IPS DF 6.9 (cell line): ENCODE measurements at places on chromosomes 4 and X.
A peak's percentile ranks its signal among the peaks of the same experiment; 100 is the strongest.

DNA sequence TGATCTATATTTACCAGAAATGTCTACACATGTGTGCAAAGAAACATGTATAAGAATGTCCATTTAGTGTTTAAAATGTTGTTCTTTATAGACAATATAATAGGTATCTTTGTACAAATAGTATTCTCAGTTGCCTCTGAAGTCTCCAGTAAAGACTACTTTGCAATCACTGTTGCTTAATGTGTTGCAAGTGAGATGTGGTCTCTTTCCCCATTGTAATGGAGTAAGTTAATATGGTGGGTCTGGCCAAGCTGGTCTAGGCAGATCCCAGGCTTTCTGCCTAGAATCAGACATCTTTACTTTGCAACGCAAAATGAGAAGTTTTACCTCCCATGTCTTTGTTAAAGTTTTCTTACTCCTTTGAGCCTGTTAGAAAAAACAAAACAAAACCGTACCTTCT, 144.8 kb downstream of the GABRA3 start:
- DNase-seq: no peak

GRCh38 chr4:108192056-108192455, 23.3 kb upstream of the LEF1 start:
- no peak for DNase-seq

DNA sequence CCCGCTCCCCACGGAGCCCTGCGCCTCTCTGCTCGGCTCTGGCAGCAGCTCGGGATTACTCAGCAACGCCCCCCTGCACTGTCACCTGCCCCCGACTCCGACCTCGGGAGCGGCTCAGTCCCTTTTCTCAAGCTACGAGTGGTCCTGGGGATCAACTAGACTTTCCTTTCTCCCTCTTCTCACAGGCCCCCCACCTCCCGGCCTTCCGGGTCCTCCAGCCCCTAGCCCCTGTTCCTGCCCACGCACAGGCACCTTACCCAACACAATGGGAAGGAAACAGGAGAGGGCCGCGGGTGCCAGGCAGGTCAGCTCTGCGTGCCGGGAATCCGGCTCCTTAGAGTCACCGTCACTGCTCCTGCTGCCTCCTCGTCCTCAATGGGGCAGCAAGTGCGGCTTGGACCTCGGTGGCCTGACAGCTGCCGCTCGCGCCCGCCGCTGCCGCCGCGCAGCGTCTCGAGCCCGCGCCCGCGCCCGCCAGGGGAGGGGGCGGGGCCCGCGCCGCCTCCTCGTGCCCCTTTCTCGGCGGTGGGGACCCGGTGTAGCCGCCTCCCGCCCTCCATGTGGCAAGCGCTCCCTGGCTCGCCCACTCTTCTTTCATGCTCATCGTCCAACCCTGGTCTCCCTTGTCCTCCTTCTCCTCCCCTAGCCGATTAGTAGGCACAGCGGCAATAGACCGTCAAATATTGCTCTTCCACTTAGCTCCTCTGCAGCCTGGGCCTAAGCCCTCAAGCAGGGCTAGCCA, at the start of gene RAB9B:
Gene RAB9B, minus strand, starts transcription at position 455 of the 742 bp plus-strand sequence. CDS start 6,473 bp downstream, outside the sequence.
- no peak for DNase-seq

DNA sequence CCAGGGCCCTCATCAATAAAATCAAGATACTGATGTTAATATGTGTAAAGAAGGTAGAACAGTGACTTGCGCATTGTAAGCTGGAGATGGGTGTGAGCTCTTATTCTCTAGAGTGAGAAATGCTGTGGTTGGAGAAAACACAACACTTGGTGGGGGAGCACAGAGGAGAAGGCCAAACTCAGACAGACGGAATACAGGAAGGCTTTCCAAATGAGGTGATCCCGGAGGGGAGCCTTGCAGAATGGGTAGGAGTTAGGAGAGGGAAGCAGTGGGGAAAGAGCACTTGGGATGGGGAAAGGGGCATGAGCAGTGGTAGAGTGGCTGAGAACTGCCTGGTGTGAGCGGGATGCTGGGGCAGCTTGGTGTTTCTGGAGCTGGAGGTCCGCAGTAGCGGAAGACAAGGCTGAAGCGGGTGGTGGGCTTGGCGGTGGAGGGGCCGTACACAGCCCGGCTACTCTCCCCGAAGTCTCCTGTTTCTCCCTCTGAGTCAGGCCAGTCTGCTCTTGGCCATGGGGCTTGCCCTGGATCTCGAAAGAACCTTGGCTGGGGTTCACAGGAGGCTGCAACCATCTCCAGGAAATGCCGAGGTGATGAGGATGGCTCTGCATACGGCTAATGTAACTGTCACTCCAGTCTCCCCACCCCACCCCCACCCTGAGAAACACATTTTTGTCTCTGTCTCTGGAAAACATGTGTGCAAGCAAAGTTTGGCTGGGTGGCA, 11.3 kb upstream of the PLAC1 start:
- DNase-seq: no peak

DNA sequence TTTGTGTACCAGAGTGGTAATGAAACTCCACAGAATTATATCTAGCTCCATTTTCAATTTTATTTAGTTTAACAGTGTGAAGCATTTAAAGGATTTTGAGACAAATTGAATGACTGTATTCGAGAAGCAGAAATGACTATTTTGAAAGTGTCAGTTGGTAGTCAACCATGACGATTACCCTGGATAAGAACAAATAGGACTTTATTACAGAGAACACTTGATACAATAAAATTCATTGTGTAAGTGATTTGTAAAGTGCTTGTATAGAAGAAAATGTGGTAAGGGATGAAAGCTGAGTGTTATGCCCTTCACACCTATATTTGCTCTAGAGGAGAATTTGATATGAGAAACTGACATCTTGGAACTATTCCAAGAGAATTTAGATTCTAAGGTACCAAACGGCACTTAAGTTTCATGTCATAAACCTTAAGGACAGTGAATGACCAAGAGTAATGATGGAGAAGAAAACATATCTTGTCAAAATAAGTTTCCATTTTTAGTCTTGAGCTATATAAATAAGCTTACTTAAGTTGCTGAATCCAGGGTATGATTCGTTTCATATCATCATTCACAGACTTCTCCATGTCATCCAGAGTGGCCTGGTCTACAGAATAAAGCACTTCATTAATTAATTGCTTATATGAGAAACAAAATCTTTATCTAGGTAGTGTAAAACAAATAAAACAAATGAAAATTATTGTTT, 34.6 kb downstream of the MED14 start:
- no peak for DNase-seq

- no peak for DNase-seq
Observed at GRCh38 chrX:136784231-136784630, 3.5 kb upstream of the ARHGEF6 start.

DNA sequence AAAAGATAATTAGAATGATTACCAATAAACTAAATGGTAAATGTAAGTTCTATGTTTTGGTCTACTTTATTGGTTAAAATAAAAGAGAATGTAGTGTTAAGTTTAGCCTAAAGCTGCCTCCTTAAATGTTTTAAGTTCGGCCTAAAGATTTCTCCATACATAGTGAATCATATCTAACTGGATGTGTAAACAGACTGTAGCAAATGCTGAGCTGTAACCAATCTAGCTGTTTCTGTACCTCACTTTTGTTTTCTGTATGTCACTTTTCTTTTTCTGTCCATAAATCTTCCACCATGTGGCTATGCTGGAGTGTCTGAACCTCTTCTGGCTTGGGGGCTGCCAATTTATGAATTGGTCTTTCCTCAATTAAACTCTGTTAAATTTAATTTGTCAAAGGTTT, 121.2 kb downstream of the TBCK start:
- no peak for DNase-seq

DNA sequence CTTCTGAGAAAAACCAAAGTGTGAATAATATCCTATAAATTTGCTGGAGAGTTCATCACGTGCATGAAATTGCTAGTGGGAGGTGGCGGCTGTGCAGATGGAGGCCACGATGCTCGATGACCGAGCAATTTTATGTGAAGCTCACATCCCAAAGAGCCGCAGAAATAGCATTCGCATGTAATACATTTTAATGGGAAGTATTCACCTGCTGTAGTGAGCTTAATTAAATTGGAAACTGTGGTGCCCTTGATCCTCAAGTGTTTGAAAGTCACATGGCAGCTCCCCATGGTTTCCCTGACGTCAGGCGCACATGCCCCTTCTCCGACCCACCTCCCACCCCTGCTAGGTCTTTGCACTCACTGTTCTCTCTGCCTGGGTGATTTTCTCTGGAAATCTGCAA, 136.8 kb downstream of the STK32B start:
- no peak for DNase-seq

GRCh38 chr4:151688003-151688784, 72.6 kb downstream of the GATB start:
- no peak for DNase-seq

DNA sequence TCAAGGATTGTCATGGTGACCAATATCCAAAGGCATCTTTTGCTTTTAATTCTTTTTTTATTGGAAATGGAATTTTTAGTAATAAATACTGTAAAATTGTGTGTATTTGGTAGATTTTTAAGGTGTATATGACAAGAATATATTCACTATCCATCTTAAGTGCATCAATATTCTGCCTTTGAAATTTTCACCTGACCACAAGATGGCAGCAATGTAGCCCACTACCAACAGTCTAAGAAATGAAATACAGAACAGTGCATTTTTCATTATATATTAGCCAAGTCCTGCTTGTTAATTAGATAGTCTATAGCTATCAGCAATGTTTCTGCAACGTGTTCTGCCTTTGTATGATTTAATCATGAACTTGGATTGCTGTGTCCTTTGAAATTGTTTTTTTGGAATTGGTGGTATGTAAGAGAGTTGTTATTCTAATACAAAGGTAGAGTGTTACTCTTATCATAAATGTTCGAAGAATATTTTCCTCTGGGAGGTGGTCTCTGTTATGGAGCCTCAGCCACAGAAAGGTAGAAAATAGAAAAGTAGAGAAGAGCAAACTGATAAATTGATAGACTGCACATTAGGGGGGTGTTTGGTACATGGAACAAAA, 38.2 kb downstream of the HPGDS start:
- DNase-seq: no peak

GRCh38 chr4:173426064-173426463, 27.1 kb upstream of the SCRG1 start:
- no peak for DNase-seq

GRCh38 chr4:182555997-182556418, 312.8 kb downstream of the TENM3 start:
- DNase-seq: peak; percentile 54

DNA sequence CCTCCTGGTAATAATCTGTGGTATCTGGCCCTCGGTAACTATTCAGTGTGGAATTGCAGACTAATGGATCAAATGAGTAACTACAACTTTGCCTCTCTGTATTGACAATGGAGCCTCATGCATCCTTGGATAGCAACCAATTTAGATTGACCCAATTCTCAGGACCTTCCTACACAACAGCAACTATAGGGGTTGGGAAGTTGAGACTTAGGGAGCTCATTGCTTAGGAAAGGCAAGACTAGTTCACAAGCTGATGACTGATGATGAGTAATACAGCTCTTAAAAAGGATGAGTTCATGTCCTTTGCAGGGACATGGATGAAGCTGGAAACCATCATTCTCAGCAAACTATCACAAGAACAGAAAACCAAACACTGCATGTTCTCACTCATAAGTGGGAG, 47.5 kb upstream of the KLHL13 start:
- DNase-seq: no peak

- no peak for DNase-seq
Observed at GRCh38 chr4:48103483-48104139, 30.4 kb downstream of the TXK start.

DNA sequence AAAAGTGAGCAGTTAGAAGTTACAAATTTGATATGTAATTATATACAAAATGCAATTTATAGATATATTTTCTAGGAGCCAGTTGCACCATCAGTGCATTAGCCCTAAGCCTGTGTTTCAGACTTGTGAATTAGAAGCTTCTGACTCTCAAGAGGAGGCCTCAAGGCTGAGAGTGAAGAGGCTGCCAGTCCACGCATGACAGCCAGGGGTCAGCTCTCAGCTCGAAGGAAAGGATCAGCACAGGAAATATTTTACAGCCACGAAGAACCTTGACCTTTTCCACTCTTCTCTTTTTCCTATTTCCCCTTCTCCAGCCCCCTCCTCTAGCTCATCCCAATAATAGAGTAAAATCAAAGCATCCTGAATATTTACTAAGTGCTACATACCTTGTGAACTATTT, 642.4 kb downstream of the TRIML1 start:
- DNase-seq: peak; percentile 4

- DNase-seq: no peak
Observed at GRCh38 chr4:153784166-153784699, 4.7 kb downstream of the SFRP2 start.

GRCh38 chr4:85515701-85516100, 40.8 kb downstream of the ARHGAP24 start:
- DNase-seq: no peak

- no peak for DNase-seq
Observed at GRCh38 chr4:121829511-121829910, 5.8 kb upstream of the CCNA2 start.

DNA sequence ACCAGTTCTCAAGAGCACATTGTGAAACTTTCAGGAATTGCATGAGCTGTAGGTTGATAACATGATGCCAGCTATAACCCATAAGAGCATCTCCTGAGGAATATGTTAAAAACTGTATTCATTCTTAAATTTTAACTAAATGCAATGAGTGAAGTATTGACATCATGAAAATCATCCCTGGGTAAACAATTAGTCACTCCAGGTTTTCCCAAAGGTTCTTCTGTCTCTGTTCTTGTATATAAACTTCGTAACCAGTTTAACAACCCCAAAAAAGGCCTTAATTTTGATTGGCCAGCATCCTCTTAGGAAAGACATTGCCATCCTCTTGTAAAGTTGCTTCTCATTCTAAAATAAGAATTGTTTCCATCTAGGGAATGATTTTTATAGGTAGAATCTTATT, 80.4 kb downstream of the TET2 start:
- no peak for DNase-seq

DNA sequence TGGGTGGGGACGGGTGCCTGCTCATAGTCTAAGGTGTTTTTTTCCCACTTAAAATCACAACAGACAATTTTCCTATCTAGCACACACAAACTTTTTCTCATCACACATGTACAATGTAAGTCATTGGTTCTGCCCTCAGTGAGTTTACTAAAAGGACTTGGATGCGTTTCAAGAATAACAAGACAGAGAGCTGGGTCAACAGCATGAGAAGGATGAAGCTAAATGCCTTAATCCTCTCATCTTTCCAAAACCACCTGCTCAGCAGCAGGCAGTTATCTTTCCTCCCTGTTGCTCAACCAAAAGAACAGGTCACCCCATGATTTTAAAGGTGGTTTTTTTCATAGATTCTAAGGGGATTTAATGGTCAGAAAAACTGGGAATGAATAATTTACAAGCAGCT, 40.1 kb downstream of the OFD1 start:
- DNase-seq: no peak

- DNase-seq: no peak
Observed at GRCh38 chrX:19122641-19123009, 357 bp upstream of the ADGRG2 start.

DNA sequence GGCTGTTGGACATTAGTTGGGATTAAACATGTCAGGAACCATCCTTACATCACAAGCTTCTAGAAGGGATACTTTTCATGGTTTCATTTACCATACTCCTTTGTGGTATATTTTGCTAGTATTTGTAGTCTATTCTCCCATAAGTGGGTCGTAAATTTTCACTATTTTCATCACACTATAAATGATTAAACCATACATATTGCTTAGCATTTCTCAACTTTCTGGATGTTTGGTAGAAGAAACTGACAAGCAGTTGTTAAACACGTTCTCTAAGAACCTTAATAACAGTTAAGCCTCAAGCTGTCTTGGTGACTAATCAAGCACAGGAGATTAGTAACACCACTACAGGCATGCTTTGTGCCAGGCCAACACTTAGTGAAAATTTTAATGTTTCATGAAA, 375.5 kb downstream of the NAF1 start:
- no peak for DNase-seq

GRCh38 chr4:31678356-31678755, 958.2 kb downstream of the PCDH7 start:
- no peak for DNase-seq
